ENCODE measurements at places on chromosomes 5 and 9.
A peak's percentile ranks its signal among the peaks of the same experiment; 100 is the strongest.

DNA sequence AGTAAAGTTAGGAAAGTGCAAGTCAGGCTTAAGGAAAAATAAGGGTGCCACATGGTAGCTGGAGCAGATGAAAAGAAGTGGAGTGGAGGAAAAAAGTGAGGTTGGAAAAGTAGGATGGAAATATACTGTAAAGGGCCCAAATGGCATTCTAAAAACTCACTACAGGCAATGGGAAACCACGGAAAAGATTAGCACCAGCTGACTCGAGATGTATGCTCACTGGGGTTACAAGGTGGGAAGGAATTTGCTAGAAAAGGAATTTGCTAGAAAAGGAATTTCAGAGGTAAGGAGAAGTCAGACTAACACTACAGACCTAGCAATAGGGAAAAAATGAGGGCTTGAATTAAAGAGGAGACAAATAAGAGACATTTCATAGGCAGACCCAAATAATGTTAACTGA lies 3.6 kb downstream of the PSMD5 start:
- peak; percentile 19 for DNase-seq

DNA sequence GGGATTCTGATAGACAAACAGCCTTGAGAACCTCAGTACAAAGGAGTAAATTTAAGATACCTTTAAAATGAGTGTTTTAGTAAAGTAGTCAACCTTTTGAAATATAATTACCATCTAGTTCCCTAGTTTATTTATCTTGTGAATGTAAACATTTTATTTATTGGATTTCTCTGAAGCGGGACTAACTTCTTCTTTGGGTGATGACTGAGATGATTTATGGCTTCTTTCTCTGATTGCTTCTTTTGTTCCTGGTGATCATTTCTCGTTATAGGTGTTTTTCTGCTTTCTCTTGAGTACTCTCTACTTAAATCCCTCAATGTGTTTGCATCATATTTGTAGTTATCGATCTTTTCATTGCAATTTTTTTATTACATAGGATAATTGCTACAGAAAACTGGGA lies 33.2 kb downstream of the PRDM6 start:
- no peak for DNase-seq

DNA sequence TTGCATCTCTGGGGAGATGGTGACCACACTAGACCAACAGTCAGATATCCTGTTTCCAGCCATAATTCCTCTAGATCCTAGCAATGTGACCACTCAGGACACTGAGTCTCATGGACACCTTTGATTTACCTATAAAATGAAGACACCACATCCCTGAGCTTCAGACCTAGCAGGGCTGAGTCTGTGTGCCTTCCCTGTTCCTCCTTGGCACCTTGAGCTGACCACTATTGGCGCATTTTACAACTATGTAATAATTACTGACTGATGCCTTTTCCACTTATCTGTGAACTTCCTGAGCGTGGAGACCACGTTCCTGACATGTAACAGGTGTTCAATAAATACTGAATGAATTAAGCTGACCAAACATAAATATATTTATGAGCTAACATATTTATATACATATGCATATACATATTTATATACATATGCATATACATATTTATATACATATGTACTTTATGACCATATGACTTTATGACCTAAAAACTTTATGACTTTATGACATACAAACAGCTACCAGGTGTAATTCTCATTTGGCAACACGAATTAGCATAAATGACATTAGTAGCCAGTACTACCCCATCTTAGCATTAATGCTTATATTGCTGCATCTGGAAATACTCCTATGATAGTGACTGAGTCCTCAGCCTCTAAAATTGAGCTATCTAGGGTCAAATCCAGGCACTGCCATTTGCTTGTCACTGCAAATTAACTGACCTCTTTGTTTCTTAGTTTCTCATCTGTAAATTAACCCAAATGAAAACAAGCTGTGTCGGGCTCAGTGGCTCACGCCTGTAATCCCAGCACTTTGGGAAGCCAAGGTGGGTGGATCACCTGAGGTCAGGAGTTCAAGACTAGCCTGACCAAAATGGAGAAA lies 150.6 kb downstream of the GNA14 start:
- no peak for DNase-seq

- DNase-seq = peak; percentile 94
These were observed 153.9 kb upstream of the MEF2C start for GRCh38 chr5:89036704-89037489.

- peak; percentile 64 for DNase-seq
These were observed 5.5 kb upstream of the CDHR2 start for GRCh38 chr5:176543428-176544182.

DNA sequence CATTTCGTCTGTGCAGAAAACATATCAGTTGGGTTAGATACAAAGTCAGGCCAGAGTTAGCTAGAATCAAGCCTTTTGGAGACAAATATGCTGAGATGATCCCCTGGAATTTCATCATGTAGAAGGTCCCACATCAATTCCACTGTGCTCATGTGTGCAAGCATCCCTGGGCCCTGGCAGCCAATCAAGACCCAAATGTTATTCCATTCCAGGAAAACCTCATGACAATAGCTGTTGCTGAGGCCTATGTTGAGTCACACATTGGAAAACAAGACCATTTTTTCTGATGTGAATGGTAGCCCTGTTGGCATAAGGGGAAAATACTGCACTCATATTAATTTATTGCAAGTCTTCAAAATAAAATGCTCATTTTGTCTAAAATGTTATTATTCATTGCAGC lies 11.5 kb downstream of the SPOCK1 start:
- DNase-seq = peak; percentile 46

- no peak for DNase-seq
These were observed 227.0 kb downstream of the DRD1 start for GRCh38 chr5:175216991-175217390.

GRCh38 chr5:130549884-130550561 lies 615.0 kb downstream of the HINT1 start:
- DNase-seq = peak; percentile 83

GRCh38 chr9:95015569-95015968 lies 289.1 kb downstream of the AOPEP start:
- no peak for DNase-seq

DNA sequence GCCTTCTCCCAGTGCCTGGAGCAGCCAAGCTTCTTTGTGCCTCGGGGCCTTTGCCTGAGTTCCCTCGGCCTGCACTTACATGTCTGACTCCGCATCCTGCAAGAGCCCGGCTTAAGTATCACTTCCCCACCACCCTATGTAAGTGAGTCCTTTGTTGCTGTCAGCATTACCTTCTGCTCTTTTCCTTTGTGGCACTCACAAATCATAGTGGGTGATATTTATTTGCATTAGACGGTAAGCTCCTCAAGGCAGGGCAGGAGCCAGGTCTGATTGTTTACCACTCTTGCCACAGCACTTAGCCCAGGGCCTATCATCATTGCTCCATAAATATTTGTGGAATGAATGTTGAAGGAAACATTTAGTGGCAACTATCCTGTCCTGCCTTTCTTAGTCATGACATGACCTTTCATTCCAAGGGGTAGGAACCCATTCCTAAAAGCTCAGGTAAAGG lies 4.8 kb downstream of the GM2A start:
- DNase-seq = peak; percentile 71

DNA sequence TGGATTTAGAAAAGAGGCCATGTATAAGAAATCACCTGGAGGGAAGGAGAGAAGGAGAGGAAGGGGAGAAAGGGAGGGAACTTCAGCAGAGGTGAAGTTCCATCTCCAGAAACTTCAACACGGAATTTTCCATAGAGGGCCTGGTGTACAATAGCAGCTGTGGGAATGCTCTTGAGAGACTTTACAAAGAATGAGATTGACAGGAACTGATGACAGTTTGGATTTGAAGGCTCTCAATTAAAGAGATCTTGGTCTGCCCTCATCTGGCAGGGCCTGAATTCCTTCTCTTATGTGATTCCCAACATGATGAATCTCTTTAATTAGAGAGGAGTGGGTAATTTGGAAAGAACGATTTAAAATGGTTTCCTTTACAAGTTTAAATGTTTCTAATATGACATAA lies 143.5 kb downstream of the MLLT3 start:
- DNase-seq = no peak

- no peak for DNase-seq
These were observed 66.4 kb downstream of the COL5A1 start for GRCh38 chr9:134707731-134708671.

- DNase-seq = no peak
These were observed 3.1 kb downstream of the FBXW5 start for GRCh38 chr9:136941231-136942111.

- peak; percentile 96 for DNase-seq
These were observed 120.6 kb downstream of the TTLL11 start for GRCh38 chr9:121972501-121972981.

DNA sequence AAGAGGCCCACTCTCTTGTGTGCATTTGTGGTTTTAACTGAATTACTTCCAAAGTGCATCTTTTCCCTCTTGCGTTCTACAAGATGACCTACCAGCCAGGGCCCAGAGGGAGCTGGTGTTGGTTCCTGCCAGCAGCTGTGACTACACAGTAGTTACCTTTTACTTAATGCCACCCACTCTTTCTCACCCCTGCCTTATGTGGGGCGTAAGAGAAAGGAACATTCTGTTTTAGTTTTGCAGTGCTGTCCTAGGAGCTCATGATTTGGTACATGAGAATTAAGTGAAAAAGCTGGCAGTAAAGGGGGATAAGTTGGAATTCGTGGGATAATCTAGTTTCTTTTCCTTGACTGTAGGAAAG lies 45.4 kb downstream of the RCL1 start:
- DNase-seq = no peak

- DNase-seq = no peak
These were observed 69.6 kb downstream of the NR2F1-AS1 start for GRCh38 chr5:93511445-93511844.

DNA sequence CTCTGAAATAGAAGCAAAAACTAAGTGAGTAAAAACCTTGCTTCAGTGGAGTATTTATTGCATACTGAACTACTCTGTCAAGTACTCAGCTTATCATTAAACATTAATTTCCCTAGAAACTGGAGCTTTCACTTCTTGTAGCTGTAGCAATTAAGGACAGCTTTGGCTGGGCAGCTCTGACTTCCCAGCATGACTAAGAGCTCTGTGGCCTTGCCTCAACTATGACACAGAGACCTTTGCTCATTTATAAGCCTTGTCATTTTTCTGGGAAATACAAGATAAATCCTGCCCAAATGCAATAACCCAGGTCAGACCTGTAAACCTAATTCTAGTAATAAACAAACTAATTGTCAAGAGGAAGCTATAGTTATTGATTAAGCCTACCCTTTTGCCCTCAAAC lies 65.4 kb upstream of the STK32A start:
- DNase-seq = peak; percentile 8

- DNase-seq = no peak
These were observed 25.4 kb downstream of the BOD1 start for GRCh38 chr5:173591056-173591514.

GRCh38 chr5:41432481-41433253 lies 77.7 kb downstream of the PLCXD3 start:
- DNase-seq = no peak

DNA sequence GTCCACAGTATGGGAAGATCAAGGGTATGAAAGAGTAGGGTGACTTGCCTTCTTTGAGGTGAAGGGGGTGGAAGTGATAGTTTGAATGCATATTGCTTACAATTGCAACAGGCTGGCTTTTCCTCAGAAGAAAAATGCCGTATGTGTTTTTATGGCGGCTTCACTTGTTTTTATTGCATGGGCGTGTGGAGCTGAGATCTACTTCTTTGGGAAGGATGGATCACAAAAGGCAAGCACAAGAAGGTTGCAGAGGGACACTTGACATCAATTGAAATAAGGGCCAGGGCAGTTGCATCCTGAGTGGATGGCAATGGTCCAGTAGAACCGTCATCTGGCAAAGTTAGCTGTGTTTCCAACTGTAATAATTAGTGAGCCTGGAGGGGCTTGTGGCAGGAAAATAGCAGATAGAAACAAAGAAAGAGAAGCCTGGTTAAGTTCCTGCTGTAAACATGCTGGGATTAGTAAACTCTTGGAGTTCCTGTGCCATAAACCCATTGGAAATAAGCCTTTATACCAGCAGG lies 138.4 kb downstream of the NTRK2 start:
- no peak for DNase-seq

GRCh38 chr5:65141493-65141892 lies 340.2 kb downstream of the ADAMTS6 start:
- DNase-seq = no peak

GRCh38 chr5:61267116-61267515 lies 64.9 kb upstream of the ZSWIM6 start:
- DNase-seq = no peak

DNA sequence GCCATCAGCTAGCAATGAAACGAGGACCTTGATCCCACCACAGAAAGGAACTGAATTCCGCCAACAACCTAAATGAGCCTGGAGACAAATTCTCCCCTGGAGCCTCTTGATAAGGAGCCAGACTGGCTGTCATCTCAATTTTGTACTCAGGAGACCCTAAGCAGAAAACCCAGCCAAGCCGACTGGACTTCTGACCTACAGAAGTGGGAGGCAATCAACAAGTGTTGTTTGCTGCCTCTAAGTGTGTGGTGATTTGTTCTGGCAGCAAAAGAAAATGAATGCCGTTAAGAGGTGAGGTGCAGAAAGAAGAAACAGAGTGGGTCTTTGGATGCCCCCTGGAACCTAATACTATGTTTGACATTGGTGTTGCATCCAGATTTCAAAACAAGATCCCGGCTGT lies 72.7 kb upstream of the SPATA31E1 start:
- no peak for DNase-seq

GRCh38 chr9:131840220-131840619 lies 100.3 kb upstream of the RAPGEF1 start:
- DNase-seq = no peak

GRCh38 chr9:130172161-130172857 lies at the start of gene NCS1:
NCS1 (plus strand) TSS chr9:130172404; CDS start chr9:130172664, 260 bp downstream.
- DNase-seq = peak; percentile 77

- no peak for DNase-seq
These were observed 740.5 kb upstream of the SEMA6A start for GRCh38 chr5:117315170-117315569.
